ENCODE measurements at places on chromosomes 1 and 21.

DNA sequence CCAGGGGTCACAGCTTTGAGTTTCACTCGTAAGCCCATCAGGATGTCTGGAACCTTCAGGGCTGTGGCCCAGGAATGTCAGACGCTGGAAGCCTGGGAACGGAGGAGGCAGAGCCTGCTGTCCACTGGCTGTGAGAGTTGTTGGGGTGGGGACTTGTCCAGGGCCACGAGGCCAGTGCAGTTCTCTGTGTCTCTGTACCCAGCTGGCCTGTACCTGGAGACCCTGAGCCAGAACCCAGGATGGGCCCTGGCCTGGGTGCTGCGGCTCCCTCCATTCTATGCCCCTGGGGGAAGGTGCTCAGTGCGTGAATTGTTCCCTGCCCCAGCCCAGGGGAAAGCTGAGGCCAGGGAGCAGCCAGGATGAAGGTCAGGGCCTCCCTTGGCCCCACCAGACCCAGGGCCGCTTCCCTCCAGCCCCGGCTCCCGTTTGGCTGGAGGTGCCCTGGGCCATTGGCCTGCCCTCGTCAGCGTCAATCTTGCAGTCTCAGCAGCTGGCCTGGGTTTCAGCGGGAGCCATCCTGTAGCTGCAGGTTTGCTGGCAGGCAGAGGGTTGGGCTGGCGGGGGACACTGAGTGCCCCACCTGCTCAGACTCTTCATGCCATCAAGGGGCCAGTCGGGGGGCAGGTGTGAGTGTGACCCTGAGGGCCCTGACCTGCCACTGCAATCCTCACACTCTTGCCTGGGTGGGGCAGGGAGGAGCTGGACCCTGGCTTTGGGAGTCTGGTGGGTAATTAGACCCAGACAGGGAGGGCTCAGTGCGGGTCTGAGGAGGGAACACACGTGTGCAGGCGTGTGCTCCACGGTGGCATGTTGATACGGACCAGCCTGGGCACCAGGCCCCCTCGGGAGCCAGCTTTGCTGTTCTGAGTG, 724 bp upstream of the CALML6 start:
- DNase-seq: no peak

DNA sequence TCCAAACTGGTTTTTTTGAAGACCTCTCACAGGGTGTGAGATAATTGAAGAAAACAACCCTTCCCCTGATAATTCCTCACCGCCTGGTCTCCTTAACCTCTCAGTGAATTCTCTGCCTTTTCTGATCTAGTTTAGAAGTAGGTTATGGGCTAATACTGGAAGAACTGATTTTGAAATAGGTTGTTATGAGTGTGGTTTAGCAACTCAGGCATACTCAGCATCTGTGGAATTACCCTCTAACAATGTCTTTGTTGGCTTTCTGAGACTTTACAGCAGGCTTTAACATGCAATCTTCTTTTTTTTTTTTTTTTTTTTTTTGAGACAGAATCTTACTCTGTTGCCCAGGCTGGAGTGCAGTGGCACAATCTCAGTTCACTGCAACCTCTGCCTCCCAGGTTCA, 10.3 kb upstream of the PLD5 start:
- DNase-seq: no peak

GRCh38 chr1:48978413-48978812, 201.7 kb upstream of the BEND5 start:
- DNase-seq: no peak

- DNase-seq: no peak
These were observed 2.6 kb downstream of the CROCC start for GRCh38 chr1:16924216-16924918.

GRCh38 chr1:167119696-167120095, 25.8 kb downstream of the STYXL2 start:
- DNase-seq: no peak

DNA sequence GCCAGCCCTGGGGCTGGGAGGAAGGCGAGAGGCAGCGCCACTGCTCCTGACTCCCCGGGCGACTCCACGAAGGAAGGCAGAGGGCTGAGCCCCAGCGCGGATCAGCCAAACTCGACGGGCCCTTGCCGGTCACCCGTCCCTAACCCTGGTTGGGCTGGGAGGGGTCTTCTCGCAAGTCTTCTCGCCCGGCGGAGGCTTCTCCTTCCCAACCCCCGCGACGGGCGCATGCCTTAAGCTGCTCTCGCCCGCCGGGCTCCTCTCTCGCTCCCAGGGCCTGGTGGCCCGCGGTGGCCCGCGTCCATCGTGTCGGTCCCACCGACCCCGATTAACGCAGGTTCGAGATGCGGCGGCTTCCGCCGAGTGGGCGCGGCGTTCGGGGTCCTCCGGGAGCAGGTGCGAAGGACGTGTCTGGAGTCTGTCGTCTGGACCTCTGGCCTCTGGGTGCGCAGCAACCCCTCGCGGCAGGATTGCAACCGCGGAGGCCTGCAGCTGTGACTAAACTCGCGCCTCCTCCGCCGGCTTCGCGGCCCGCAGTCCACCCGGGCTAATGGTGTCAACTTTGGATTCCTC, 29.0 kb upstream of the PPM1J start:
- no peak for DNase-seq

DNA sequence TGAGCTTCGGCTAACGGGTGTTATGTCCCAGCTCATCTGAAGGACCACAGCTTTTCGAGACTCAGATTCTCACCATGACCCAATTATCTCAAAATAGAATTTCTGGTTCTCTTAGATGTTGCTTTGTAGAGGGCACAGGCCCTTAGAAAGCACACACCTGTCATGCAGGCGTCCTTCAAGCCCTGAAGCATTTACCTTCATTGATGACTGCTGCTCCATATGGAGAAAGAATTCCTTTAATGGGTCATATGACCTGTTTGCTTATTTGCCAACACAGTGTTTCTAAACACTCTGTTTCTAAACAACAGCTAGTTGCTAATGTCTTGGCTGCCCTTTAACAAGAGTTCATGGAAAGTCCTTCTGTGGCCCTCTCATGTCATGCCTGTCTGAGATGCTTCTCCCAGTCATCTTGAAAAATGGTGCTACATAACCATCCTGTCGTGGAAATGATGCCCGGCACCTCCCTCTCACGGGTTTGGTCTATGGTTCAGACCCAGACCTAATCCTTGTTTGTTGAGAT, 495.7 kb downstream of the KIF26B start:
- DNase-seq: no peak

DNA sequence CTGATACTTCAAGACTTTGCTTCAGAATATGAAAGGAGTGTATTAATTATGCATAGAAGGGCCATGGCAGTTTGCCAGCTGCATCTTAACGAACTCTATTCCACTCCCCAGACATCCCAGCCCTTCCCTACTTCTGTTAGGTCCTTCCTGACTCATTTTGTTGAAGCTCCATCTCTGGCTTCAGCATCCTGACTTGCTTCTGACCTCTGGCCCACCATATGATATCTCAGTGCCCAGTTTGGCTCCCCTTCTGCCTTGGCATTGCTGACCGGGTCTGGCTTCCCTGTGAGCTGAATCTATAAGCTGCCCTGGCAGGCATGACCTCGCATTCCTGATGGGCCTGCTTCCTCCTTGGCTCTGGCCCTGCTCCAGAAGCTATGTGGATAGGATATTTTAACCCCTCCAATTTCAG, 27.6 kb upstream of the ARHGAP29 start:
- no peak for DNase-seq

DNA sequence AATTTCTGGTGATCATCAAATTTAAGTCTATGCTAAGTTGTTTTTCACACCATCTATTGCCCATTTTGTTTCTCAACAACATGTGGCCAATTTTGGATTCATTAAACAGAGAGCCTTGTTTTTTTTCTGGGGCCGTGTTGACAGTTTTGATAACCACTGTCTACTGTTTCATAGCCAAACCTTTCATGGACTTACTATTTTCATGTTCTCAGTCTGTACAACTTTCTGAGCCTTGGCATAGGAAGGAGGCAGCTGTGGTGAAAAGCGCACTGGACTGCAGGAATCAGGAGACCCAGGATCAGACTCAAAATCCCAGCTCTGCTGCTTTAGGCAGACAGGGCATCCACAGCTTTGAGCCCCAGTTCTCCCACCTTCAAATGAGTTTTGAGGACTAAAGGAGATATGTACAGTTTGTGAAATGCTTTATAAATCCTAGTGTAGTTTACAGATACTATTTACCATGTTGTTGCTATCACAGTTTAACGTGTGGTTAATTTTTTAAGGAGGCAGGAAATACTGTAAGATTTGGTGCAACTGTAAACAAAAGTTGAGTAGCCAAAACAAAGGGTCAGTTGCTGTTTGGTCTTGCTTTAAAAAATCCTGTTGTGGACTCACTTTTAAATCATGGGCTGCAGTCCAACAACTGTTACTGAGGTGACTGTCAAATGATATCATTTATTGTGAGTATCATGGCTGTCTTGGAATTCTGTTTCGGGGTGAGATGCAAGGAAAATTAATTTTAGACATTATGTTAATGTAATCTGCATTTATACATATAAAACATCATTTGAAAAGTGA, 2.9 kb downstream of the MACO1 start:
- DNase-seq: no peak

DNA sequence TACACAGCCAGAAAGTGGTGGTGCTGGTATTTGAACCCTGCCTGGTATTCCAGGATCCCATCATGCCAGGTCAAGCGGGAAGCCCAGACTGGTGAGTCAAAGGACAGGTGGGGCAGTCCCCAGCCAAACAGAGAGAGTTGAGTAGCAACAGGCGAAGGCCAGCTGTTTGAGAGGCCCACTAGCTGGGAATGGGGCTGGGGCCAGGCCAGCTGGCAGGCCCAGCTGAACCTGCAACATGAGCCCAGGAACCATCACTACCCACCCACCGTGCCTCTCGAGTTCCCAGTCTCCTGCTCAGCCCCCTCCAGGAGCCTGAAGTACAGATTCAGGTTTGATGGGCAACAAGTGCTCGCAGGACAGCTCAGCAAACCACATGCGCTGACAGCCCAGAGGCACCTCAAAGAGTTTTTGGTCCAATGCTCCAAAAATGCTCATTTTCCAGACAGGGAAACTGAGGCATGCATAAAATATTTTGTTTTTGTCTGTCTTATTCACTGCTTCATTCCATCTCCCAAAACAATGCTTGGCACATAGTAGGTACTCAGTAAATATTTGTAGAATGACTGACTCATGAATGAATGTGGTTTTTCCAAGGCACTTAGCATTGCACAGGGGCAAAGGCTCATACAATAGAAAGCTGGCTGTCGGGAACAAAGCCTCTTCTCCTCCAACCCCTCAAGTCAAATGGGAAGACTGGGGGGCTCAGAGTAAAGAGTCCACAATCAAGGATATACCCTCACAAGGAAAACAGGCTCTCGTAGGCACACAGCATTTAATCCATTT, 42.5 kb upstream of the CLIC4 start:
- DNase-seq: no peak

GRCh38 chr21:38561205-38561604, 62.9 kb upstream of the ERG start:
- no peak for DNase-seq

- DNase-seq: no peak
These were observed 31.6 kb downstream of the TEX35 start for GRCh38 chr1:178544531-178544930.

- no peak for DNase-seq
These were observed 20.3 kb downstream of the RSPH1 start for GRCh38 chr21:42475526-42476387.

- no peak for DNase-seq
These were observed 29.1 kb downstream of the CENPF start for GRCh38 chr1:214632091-214632490.

DNA sequence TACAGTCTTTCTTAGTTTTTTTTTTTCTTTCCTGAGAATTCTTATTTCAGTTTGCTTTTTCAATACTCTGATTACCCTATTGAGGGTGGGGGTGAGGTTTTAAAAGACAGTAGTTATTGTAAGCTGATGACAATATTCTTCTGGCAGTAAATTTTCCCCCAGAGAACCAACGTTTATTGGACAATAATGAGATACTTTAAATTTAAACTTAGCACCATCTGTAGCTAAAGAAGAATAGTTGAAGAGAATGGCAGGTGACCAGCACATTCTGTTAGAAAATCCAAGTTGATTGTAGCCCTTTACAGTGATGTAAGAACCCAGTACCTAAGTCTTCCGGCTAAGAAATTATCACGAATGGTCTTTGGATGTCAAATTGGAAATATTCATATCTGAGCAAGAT, 364.6 kb upstream of the LYPLAL1 start:
- no peak for DNase-seq

DNA sequence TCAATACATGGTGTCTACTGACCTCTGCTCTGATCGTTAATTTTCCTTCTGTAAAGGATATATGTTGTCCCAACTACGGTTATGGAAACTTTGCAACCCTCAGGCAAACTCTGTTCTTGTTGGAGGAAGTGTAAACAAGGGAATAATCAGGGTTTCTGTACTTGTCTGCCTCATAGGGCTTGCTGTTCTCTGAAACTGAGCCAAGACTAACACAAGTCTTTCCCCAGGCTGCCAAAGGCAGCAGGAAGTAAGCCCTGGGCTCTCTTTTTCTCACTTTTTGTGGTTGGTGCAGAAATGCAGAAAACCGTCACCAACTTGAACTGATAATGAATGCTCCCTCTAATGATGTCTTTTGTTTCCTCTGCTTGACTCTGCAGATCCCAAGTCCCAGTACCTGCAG, 7.6 kb downstream of the CYP4X1 start:
- no peak for DNase-seq

- DNase-seq: no peak
These were observed 43.2 kb downstream of the LRRC71 start for GRCh38 chr1:156963621-156964020.

GRCh38 chr1:57450981-57451380, 27.1 kb upstream of the DAB1 start:
- no peak for DNase-seq

DNA sequence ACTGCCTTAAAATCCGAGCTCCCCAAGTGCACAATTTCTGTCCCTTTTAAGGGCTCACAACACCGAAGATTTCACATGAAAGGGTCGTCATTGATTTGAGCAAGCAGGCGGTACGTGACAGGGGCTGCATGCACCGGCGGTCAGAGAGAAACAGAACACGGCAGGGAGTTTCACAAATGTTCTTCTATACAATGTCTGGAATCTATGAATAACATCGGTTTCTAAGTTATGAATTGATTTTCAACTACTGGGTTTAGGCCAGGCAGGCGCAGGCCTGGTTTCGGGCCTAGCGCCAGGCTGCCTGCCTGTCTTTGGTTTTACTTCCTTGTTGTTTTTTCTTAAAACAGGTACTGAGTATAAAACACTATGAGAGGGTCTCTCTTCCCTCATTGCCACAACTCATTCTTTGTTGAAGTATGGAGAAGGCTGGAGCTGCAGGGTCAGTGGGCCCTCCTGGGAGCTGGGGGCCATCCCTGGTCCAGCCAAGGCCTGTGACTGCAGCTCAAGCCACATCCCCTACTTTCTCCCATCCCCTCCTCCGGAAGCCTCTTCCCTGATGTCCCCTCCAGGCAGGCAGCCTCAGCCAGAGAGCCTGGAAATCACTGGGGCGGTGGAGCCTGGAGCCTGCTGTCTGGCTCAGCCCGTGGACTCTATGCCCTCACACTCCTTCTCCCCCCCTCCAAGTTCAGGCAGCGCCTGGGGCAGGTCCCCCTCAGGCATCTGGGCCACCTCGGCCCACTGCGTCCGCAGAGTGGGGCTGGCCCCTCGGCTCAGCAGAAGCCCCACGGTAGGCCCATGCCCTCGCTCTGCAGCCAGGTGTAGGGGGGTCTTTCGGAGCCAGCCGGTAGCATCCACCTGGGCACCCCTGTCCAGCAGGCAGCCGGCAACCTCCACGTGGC, 2.4 kb downstream of the ANKRD65 start:
- no peak for DNase-seq

All from thoracic aorta (tissue), 2 donors.